ENCODE measurements at places on chromosomes 7 and 10.

DNA sequence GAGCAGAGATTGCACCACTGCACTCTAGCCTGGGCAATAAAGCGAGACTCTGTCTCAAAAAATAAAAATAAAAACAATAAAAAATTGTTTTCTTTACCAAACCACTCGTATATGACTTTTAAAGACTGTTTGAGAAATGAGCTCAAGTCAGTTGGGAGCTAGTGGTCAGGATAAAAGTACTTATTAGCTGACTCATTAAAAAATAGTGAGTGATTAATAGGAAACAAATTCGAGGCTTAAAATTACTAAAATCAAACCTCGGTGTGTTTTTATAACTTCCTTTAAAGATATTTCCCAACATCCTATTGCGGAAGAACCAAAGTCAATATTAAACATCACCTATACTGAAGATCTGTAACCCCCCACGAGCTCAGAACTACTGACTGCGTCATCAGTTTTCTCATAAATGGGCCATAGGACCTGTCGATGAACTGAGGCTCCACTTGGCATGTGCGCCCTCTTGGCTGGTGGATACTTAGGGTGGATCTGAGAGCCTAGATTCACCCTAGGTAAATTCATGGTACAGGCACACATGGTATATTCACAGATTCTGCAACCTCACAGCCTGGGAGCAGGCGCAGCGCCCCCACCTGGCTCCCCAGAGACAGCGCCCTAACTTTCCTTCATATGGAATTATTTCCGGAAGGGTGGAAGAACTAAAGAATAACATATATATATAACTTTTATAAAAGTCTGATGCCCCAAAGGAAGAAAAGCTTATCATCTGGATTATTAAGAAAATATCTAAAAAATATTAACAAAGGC, 9.2 kb downstream of the MKI67 start:
- no peak for DNase-seq

- no peak for DNase-seq
Observed at GRCh38 chr7:47317487-47317886, 264.4 kb downstream of the TNS3 start.

DNA sequence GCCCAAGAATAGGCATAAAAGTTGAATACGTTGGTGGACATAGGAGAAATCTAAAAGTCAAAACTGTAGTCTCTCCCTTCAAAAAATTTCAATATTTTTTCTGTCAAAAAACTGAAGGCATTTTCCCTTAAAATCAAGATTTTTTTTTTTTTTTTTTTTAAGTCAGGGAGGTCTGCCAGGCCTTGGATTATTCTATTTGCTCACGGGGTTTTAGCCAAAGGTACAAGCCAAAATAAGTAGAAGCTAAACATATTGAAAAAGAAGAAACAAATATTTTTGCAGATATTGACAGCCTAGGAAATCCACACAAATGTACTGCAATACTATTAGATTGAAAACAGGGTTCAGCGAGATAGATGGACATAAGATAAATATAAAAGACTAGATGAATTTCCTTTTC, 190.1 kb upstream of the PLXDC2 start:
- no peak for DNase-seq

DNA sequence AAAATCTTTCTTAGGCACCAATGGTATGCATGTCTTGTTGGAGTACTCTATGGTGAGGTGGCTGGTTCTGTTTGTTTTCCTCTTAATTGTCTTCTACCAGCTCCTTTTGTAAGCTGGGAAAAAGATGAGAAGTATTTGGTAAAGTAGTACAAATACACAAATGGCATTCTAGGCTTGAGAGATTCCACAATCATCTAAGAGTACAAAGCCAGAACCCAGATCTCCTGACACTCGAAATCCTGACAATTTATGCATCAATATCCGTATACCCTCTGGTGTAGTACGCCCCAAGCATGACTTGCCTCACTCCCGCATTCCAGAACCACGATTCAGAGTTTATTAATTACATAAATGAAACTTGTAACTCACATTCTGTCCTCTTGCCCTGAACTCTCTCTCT, 43.5 kb downstream of the CDCA7L start:
- DNase-seq, result no peak

DNA sequence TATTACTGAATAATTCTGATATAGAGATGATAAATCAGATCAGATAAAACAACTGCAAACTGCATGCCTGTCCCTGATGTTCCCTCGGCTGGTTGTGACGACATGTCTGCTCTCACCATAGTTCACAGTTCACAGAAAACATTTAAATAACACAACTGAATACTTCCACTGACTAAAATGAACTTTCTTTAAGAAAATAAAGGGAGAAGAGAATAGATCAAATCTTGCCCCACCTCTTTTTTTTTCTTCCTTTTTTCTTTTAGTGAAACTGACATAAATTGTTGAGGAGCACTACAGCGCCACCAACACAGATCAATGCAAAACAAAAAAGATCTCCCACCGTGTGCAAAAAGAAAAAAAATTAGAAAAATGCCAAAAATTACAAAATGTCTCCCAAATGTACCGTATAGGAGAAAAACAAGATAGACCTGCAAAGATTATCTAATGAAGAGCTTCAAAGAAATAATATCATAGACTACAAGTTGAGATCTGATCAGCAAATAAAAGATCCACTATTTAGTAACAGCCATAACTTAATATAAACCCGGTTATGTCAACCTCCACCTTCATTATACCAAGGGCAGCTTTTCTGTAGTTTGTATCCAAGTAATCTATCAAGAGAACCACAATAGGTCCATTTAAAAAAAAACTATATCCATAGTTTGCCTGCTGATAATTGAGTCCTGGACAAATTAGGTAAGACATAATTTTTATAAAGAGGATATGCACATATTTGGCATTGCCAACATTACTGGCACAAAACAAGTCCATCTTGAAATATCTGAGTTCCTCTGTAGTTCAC, 30.7 kb upstream of the EPC1 start:
- no peak for DNase-seq

GRCh38 chr10:102721954-102722353, 7.5 kb downstream of the SFXN2 start:
- no peak for DNase-seq

- DNase-seq, result no peak
Observed at GRCh38 chr10:20892796-20893195, 4.3 kb downstream of the NEBL start.

- DNase-seq, result no peak
Observed at GRCh38 chr10:34446049-34446448, 369.0 kb downstream of the PARD3 start.

DNA sequence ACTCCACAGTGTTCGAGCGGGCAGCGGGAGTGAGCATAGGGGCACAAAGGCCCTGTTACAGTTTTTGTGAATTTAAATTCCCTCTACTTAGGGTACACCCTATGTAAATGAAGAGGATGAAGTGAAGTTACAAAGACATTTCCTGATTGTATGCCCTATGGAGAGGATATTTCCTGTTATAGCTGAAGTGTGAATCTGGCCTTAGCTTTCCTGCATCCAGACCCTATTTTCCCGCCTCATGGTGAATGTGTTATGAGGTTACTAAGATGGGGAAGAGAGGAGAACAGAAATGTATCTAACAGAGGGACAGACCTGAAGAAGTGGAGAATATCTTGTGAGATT, 37.8 kb upstream of the COMMD3 start:
- DNase-seq, result no peak

GRCh38 chr7:80154656-80155333, 20.2 kb downstream of the GNAI1 start:
- no peak for DNase-seq

DNA sequence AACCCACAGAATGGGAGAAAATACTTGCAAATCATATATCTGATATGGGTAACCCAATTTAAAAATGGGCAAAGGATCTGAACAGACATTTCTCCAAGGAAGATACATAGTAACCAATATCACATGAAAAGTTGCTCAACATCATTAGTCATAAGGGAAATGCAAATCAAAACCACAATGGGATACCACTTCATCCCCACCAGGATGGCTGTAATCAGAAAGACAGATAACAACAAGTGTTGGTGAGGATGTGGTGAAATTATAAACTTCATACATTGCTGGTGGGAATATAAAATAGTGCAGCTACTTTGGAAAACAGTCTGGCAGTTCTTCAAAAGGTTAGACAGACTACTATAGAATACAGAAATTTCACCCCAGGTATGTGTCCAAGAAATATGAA, 19.3 kb downstream of the AOC1 start:
- DNase-seq, result no peak

GRCh38 chr7:57203161-57203791, 71.0 kb upstream of the ZNF479 start:
- DNase-seq, result peak; percentile 45

GRCh38 chr10:98404571-98405359, 10.2 kb downstream of the PYROXD2 start:
- DNase-seq, result no peak

- no peak for DNase-seq
Observed at GRCh38 chr7:88042157-88042556, 108.1 kb downstream of the ADAM22 start.

GRCh38 chr7:74455291-74455804, 1.6 kb downstream of the GTF2IRD1 start:
- DNase-seq, result no peak

DNA sequence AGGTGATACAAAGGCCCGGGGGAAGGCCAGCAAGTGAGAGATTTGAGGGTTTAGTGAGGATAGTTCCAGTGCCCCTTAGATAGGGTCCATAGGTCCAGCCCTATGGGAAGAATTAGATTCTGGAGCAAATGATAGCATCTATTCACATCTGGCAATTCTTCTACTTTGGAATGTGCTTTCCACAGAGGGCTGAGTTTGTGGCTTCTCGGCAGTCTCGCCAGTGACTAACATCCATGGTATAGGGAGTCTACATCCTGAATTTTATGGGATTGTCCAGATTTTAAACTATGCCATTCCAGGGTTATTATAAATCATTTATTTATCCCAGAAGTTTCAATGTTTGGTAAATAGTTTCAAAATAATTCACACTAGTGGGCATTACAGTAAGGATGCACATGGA, 207.3 kb upstream of the ADO start:
- DNase-seq, result no peak

- no peak for DNase-seq
Observed at GRCh38 chr10:95820363-95820762, 64.4 kb downstream of the ENTPD1 start.

DNA sequence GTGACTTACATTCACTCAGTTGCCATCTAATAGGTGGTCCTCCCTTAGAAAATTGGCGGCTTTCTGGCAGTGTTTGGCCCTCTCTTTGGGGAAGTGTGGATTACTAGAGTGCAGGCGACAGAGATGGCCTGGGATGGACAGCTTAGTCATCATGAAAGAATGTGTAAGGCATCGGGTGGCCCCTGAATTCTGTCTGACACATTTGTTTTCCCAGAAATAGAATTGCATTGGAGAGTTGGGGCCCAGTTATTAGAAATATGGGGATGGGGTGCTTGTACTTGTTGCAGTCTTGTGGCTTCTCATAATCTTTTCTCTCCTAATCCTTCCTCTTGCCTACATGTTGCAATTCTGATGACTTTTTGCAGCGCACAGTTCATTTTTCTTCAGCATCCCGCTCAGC, 13.8 kb downstream of the TCF7L2 start:
- no peak for DNase-seq

GRCh38 chr10:3852147-3852904, 67.3 kb upstream of the KLF6 start:
- peak; percentile 82 for DNase-seq

DNA sequence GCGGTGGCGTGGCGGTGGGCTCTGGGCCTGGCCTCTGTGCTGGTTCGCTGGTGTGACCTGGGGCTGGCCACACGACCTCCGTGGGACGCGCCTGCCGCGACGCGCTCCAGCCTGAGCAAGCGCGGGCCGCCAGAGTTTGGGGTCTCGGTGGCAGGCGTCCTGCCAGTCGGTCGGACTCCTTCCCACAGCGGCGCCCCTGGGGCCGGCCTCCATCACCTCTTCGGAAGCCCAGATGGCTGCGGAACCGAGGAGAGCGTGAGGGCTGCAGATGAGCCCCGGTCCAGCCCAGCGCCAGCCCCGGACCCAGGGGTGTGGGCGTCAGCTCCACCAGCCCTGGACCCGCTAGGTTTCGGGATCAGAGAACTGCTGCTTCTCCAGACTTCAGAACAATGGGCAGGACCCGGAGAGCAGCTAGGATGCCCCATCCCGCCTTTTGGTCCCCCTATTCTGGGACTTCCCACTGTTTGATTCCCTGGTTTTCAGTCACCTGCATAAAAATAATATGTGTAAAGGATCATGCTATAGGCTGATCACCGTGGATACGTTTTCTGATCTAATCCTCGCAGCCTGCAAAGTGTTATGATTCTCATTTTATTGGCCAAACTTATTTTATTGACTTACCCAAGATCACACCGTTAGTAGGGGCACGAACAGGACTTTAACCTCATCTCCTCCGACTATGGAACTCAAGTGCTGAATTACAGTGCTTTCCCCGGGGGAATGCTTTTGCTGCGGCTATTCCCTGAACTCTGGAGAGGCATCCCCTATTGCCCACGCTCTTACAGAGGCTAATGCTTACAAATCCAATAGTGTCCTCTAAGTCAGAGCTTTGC, 2.8 kb downstream of the CYP26C1 start:
- no peak for DNase-seq

- DNase-seq, result no peak
Observed at GRCh38 chr10:92530421-92530820, 43.5 kb downstream of the IDE start.

DNA sequence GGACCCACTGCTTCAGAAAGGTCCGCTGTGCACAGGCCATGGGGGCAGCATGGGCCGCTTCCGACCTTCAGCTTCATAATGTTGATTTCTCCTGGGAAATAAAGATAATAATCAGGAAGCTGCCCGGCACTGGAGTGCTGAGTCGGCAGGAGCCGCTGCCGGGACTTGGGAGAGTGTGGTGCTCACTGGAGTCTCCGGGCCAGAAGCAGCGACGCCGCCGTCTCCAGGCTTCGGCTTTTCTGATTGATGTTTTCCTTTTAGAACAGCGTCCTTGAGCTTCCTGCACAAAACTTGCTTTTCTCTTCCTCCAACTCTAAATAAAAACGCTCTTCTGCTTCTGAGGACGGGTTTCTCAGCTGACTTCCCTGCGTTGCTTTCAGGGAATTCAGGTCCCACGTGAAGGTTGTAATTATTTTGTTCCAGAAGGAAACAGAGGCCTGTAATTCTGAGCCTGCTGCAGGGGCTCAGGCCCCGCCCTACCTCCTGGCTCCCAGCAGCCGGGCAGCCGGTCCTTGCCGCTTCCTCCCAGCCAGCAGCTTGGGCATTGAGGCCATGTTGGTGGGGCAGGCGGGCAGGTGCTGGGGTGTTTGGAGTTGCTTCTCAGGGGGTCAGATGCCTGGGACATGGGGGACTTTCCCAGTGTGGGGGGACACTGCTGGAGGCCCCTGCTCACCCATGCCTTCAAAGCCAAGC, 14.7 kb downstream of the PWWP2B start:
- DNase-seq, result no peak

- DNase-seq, result peak; percentile 88
Observed at GRCh38 chr10:123582084-123582989, 83.8 kb upstream of the GPR26 start.
